Endodermal cell (in vitro differentiated cells): ENCODE measurements at places on chromosomes 2 and 18.

DNA sequence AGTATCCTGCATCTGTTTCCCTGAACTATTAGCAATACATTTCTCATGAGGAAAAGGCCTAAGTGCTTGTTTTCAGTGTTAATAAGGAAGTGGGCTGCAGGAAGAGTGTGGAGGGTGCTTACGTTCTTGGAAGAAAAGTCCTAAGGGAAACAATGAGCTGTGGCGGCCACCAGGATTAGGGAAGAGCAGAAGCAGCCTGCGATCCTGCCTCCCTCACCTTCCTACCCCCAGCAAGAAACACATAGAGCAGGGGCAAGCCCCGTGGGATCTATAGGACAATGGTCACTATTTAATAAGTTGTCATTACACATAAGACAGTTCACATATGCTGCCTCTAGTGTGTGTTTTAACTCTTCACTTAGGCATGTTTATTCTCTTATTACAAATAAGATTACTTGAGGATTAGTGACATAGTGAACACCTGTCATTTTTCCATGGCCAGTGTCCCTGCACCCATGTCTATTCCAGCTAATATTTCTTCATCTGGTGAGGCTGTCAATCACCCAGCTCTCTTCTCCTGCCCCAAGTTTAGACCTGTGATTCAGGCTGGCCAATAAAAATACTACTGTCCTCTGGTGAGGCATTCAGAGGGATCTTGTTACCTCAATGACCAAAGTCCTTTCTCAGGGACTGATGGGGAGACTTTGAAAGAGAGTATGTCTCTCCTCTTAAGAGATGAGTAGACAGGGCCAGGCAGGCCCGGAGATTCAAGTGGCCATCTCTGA is 510.9 kb upstream of the CELF4 start:
- no peak for DNase-seq

- DNase-seq: no peak
Observed at GRCh38 chr2:20416723-20417122, 30.2 kb upstream of the RHOB start.

- DNase-seq: no peak
Observed at GRCh38 chr2:37713258-37713700, 41.8 kb upstream of the CDC42EP3 start.

DNA sequence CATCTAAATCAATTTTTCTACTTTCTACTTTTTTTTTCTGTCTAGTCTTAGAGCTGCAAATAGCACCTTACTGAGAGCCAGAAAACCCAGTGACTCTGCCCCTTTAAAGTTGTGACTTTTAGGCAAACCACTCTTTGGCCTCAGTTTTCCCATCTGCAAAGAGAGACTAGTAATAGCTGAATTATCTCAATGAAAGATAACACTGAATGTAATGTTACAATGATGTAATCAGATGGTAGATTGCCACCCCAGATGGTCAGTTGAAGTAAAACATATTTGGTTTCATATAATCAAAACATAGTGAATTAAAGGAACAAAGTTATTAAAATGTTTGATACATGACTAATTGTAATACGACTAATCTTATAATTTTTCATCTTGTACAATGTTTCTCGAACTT is 5.0 kb upstream of the APCDD1 start:
- no peak for DNase-seq

DNA sequence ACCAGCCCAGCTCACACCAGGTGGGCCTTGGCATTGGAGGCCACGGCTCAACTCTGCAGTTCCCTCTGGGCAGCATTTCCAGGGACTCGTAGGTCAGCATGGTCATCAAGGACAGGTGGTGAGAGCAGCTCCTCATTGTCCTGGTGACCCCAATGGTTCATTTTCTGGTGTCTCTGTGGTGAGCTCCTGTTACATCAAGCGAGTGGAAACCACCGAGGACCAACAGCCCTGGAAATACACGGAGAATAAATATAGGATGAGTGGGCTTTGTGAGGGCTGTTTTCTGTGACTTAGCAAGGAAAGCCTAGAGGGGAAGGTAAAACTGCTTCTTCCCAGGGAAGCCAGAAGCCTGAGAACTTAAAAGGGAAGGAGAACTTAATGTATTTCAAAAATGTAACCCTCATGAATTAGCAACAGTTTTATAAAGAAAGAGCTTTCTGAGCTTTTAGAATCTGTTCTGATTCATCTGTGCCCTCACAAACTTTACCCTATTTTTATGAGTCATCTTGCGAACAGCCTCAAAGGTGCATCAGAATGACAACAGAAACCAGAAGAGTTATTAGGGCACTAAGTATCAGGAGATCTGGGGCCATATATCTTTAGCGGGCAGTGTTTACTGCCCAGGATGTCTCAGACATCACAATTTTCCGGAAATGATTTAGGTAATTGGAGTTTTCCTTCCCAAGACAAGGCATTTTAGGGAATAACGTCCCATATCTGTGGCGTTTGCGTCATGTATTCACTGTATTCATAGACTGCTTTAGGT is 18.7 kb downstream of the C2orf92 start:
- no peak for DNase-seq

DNA sequence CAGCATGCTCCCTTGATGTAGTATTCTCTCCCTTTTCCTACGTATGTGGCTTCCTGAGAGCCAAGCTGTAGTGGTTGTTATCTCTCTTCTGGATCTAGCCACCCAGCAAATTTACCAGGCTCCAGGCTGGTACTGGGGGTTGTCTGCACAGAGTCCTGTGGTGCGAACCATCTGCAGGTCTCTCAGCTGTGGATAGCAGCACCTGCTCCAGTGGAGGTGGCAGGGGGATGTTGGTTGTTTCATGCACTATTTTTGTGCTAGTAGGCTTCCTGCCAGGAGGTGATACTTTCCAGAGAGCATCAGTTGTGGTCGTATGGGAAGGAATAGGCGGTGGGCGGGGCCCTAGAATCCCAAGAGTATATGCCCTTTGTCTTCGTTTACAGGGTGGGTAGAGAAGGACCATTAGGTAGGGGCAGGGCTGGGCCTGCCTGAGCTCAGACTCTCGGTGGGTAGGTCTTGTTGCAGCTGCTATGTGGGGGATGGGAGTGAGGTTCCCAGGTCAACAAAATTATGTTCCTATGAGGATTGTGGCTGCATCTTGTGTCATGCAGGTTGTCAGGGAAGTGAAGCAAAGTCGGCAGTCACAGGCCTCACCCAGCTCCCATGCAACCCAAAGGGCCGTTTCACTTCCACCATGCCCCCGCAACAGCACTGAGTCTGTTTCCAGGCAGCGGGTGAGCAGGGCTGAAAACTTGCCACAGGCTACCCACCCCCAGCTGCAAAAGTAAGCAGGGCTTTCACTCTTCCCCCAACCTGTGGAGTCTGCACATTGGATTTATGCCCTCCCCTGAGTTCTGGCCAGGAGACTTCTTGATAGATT is 1139.5 kb downstream of the BCL11A start:
- DNase-seq: no peak

DNA sequence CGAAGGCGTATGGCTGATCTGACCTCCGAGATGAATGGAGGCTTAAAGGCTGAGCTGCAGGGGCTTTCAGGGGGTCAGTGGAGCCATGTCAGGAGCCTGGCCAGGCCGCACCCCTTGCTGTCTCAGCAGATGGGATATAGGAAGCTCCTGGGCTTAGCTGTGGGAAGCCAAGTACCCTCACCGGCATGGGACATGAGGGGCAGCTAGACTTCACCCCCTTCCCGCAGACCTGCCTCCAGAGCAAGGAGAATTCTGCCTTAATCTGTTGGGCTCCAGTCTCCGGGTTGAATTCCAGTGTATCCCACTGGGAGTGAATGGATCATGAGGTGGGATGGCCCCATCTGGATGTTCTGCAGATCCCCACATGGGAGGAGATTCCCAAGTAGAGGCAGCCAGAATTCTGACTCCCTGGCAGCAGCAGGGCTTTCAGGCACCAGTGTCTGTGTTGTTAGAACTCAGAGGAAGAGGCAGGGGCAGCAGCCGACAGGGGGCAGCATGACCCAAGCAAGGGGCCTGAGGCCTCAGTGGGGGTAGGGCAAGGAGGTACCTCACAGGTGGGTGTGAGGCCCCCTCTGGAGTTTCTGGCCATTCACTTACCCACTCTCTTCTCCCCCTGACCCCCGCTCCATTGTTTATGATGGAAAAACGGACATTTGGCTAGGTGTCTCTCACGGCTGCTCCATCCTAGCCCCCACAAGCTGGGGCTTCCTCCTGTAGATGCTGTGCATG is 19.1 kb downstream of the CAPG start:
- peak; percentile 96 for DNase-seq

- no peak for DNase-seq
Observed at GRCh38 chr2:5665066-5665465, 27.1 kb upstream of the SOX11 start.

GRCh38 chr2:38122344-38122743 is 46.4 kb upstream of the CYP1B1 start:
- no peak for DNase-seq

DNA sequence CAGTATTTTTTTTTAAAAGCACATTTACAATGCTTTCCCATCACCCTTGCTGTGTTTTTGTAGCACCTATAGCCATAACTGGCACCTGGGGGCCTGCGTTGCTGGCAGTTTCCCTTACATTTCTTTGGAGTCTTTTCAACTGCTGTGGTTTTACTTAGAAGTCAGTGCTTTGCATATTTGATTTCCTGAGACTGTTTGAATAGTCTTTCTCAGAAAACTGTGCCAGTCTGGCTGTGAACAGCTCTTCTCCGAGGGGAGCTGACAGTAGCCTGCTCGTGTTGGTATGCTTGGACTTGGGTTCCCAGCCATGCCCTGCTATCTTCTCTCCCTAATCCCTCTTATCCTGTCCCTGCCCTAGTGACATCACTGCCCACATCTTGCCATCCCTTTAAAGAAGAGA is 81.5 kb downstream of the DPP4 start:
- DNase-seq: no peak

GRCh38 chr2:16650287-16651249 is 15.1 kb downstream of the CYRIA start:
- no peak for DNase-seq

DNA sequence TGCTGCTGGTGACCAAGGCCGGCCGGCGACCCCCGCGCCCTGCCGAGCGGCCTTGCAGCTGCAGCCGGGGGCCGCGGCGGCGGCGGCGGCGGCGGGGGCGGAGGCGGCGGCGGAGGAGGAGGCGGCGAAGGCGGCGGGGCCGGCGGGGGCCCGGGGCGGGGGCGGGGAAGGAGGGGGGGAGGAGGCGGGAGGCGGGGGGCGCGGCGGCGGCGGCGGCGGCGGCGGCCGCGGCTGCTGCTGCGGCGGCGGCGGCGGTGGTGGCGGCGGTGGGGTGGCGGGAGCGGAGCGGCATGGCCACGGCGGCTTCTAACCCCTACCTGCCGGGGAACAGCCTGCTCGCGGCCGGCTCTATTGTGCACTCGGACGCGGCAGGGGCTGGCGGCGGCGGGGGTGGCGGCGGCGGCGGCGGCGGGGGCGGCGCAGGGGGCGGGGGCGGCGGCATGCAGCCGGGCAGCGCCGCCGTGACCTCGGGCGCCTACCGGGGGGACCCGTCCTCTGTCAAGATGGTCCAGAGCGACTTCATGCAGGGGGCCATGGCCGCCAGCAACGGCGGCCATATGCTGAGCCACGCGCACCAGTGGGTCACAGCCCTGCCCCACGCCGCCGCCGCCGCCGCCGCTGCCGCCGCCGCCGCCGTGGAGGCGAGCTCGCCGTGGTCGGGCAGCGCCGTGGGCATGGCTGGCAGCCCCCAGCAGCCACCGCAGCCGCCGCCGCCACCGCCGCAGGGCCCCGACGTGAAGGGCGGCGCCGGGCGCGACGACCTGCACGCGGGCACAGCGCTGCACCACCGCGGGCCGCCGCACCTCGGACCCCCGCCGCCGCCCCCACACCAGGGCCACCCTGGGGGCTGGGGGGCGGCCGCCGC is 1.5 kb downstream of the POU3F3 start:
- DNase-seq: peak; percentile 65

GRCh38 chr18:3645384-3646156 is 195.6 kb downstream of the TGIF1 start:
- DNase-seq: peak; percentile 18

DNA sequence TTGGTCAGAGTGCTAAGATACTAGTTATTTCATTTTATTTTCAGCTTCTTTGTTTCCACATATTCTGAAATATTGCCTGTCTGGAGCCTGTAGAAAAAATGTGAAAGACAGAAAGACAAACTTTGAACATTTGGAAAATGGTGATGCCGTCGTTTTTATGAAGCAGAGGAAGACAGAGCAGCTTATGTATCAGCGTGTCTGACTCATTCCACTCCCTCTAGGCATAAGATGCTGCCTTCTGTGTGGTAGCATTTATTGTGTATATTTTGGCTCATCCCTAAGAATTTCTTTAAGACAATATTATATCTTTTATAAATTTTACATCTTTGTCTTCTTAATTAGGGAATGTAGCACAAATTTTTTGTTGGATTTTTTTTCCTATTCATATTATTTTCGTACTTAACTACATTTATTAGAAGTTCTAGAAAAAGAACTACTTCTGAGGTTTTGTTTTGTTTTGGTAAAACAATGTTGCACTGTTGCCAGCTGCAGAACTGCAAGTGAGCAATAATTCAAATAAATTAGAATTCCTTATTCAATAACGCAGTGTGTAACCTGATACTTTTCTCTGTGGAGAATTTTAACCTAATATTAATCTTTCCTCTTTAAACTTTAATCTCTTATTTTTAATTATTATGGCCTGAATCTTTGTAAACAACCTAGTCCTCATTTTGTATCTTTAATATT is 300.4 kb downstream of the ZNF407 start:
- no peak for DNase-seq

DNA sequence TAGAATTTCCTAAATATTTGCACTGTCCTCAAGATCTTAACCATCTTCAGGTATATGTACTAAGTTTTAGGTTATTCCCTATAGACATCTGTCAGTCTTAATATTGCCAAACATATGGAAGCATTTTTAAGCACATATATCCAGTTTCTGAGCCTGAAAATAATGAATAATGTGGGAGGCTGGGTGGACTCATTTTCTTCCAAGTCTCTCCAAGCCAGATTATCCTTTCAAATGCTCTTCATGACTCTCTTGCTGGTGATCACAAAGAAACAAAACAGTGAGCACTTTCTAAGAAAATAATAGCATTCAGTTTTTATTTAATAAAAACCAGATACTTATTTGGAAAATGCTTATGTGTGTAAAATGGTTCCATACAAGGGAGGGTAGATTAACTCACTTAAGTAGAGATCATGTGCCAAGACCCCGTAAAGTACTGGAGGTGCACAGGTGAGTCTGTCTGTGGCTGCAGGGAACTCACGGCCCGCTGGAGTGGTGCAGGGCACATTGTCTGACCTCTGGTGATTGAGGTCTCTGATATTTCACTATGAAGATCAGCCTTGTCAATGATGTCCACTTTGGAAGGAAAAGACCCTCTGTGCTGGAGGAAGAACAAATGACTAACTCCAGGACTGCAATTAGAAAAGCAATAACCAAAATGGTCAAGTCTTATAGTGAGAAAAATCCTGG is 161.6 kb downstream of the TMEM18 start:
- no peak for DNase-seq

- DNase-seq: peak; percentile 92
Observed at GRCh38 chr2:221478485-221478863, 93.6 kb downstream of the EPHA4 start.
